ENCODE measurements at places on chromosomes 7 and 10.

GRCh38 chr10:129593953-129594352 is 126.9 kb downstream of the MGMT start:
- no peak for DNase-seq

GRCh38 chr7:139488810-139489209 is 5.3 kb upstream of the KLRG2 start:
- no peak for DNase-seq

- DNase-seq = no peak
Measured at GRCh38 chr7:108326938-108327337, 129.3 kb downstream of the NRCAM start.

DNA sequence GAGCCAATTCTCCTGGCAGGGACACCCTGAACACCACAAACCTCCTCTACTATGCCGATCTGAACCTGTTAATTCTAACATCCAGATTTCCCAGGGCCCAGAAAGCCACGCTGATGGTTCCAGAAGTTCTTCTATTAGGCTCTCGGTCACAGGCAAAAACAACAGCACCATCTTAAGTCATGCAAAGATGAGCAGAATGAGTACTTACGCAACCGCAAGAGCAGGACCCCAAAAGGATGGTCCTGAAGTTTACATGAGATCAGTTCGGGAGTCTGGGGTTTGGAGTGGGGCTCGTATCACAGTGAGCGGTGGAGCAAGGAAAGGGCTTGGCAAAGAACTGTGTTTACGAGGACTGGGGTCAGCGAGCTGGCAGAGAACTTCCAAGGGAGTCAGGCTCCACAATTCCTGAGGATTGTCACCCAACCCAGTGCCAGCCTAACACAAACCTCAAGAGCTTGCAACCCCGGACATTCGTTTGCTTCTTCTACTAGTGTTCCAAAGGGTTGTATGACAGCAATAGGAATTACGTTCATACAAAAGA is 532.6 kb downstream of the TNS3 start:
- DNase-seq = no peak

GRCh38 chr10:117533507-117534281 is 8.9 kb upstream of the EMX2 start:
- no peak for DNase-seq

- DNase-seq = no peak
Measured at GRCh38 chr10:60731134-60731885, 47.0 kb upstream of the CDK1 start.

DNA sequence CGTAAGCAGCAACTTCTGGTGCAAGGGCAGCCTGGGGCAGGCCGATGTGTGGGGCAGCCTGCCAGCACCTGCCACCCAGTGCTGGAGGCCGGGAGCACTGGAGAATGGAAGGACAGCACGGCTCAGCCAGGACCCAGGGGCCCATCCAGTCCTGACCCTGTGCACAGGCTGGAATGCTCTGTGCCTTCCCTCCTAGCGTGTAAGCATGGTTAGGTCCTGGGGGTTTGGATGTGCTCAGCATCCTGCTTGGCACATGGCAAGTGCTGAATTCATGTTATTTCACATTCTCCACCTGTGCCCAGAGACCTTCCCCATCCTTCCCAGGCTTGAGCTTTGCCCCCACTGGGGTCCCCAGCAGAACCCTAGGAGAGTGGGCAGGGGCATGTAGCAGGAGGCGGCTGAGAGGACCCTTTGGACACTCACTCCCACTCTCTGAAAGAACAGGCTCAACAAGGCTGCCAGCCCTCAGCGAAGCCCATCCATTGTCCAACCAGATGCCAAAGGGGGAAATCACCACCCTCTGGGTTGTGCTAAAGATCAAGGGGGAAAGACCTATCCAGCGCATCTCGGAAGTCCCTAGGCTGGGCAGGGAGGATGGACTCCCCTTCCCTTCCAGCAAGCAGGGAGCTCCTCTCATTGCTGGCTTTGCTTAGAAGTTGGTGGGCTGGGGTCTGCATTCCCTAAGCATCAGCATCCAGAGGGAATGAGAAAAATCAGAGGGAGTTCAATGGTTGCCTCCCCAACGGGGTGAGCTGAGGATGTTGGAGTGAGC is 29.7 kb downstream of the ANXA8 start:
- DNase-seq = no peak

DNA sequence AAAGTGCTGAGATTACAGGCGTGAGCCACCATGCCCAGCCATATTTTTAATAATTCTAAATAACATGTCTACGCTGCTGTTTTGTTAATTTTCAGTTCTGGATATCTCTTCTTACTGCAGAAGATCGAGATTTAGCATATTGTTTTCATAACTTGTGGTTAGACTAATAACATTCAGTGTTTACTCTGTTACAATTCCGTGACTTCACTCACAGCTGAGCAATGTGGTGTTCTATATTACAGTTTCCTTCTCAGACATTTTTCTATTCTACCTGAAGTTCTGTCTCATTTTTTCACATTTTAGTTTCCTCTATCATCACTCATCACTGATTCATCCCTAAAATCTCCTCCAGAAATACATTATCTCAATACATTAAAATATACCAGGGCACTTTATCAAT is 10.9 kb downstream of the RNF32 start:
- no peak for DNase-seq

DNA sequence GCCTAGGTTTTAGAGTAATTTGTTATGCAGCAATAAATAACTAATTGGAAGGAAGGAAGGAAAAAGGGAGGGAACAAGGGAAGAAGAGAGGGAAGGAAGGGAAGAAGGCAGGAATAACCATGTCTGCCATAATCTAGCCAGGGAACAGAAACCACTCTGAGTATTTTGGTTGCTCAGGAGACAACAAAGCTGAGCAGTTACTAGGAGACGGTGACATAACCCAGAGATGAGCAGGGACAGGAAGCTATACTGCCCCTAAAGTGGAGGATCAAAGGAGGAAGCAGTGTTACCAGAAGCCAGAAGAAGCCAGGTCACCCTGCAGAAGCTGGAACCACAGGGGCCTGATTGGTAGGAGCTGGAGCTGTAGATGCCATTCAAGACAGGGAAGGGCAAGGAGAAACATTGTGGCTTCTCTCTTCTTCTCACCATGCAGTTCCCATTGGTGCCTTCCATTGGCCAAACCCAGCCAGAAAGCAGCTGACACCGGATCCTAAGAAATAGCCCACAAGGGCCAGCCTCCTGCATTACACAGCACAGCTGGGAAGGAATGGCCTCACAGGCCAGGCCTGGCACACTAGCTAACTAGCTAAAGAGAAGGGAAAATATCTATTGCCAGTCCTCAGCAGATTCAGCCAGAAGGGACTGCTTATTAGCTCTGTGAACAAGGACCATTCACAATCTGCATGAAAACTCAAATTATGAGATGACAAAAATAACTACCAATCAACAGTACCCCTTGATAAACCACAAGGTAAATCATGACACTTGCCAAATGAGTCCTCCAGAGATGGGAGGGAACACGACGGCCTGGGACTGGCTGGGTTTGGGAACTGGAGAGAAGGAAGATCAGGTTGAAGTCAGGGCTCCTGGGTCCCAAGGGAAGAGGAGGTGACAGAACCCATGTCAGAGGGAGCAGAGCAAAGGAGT is 184.5 kb upstream of the NFE2L3 start:
- no peak for DNase-seq

GRCh38 chr7:142956951-142957623 is 5.1 kb downstream of the KEL start:
- DNase-seq = no peak

DNA sequence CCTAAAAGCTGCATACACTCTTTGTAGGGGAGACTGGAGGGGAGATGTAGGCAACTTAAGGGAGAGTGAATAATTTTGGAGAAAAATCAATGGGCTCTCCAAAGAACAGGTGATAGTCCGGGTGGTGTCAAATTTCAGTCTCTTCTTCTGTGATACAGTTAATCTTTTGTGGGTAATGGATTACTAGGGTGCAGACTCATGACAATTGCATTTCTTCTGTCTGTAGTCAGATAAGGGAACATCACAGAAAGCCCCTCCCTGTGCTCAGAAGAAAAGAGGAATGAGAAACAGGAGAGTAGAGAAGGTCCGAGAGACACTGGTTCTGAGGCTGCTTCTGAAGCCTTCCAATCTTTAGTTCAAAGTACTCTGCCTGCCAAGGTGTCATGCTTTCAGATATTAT is 1140.7 kb upstream of the LRRN3 start:
- DNase-seq = no peak

GRCh38 chr7:146510088-146510680 is 393.6 kb downstream of the CNTNAP2 start:
- DNase-seq = peak; percentile 3

DNA sequence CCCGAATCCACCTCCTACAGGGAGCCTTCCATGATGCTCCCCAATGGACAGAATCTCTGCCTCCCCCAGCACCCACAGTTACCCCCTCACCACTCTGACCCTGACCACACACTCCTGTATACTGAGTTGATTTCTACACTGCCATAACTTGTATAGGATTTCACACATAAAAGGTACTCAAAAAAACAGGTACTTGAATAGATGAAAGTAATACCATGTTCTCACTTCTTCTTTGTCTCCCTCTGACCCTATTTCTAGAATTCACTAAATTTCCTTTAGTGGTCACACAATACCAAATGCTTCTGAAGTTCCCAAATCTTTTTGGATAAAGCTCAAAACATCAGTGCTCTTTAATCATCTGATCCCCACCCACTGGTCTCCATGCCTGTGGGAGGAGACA is 45.4 kb downstream of the HSPA12A start:
- no peak for DNase-seq

- no peak for DNase-seq
Measured at GRCh38 chr7:117065571-117066150, 112.4 kb downstream of the ST7 start.

DNA sequence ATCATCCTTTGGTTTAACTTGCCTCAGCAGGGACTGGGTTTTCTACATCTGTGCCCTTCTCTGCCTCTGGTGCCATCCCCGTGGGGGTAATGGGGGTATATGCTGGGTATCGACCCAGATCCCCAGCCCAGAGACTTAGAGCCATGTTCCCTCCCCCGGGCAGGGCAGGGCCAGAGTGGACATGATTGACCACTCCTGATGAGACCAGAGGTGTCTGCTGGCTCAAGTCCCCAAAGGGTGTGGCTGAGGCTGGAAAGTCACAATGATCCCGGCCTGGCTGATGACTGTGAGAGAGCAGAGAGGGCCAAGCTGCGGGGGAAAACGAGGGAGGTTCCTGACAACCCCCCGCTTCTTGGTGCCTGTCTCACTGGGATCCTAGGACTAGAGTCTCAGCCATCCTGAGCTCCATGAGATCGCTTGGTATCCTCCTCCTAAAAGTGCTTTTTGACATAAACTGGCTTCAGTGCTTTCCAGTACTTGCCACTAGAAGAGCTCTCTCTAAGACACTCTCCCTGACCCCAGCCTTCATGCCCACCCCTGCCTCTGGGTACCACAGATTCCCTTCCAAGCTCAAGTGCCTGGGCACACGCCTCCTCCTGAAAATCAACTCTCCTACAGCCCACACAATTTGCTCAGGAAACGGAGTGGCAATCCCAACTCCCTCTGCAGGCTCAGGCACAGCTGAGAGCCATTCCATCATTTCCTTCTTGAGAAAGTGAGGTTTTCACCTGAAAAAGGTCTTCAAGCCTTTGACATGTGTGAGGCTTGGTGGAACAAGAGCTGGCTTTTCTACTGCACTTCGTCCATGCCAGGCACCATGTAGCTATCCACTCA is 33.9 kb downstream of the DRGX start:
- DNase-seq = no peak

GRCh38 chr7:100720279-100720670 is at the start of gene EPO:
Gene EPO (plus strand): TSS chr7:100720468. CDS start chr7:100720981, 513 bp downstream.
- DNase-seq = no peak

DNA sequence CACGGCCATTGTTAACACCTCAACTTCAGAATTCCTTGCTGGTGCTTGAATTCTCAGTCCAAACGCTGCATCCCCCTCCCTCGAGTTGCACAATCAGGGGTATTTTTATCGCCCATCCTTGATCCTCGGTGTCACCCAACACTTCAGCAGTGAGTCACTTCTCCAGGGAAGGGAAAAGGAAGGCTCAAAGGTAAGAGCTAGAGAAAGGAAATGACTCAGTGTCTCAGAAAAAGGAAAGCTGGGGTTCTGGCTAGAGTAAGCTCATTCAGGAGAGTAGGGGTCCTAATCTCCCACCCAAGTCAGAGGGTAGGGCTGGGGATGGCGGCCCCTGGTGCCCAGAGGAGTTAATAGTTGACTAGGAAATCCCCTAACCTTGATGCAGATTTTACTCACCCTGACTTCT is 39.8 kb upstream of the TRIM8 start:
- no peak for DNase-seq

DNA sequence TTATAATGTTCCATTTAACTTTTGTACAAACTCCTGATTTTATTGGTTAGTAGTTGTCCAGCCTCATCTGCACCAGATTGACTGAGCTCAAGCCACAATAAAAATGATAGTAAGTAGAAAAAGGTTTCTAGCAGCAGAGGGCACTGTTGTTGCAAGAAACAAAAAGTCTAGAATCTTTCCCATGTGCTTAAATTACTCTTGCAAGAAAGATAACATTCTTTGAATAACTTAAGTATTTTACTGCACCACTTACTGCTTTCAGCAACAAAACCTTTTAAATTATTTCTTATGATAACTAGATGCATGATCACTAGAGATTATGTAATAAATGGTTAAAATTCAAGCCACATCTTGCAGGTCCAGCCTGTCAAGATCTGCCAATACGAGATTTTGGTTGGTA is 27.0 kb downstream of the LMOD2 start:
- no peak for DNase-seq

- DNase-seq = no peak
Measured at GRCh38 chr7:142414915-142415314, 157.1 kb upstream of the PRSS58 start.

DNA sequence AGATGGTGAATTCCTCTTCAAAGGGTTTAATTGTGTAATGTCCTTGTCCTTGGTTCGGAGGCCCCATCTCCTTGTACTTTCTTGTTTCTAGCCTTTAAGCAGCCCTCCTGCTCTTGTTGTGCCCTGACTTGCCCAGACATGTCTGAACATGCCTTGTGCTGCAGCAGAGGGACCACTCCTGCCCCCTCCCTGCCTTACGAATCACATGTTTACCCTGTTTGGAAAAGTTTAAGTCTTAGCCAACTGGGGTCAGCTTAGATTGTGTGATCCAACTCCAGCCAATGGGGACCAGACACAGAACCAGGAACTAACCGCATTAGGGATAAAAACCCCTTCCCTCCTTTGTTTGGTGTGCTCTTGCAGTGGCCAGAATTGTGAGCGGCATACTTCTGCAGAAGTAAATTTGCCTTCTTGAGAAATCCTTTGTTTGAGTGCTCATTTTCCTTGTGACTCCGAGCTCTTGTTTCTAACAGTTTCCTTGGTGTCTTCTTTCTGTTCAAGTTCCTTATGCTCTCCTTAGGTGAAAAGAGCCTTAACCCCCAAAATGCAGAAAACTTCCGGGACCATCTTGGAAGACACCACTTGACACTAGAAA is 29.4 kb downstream of the CLRN3 start:
- DNase-seq = no peak

DNA sequence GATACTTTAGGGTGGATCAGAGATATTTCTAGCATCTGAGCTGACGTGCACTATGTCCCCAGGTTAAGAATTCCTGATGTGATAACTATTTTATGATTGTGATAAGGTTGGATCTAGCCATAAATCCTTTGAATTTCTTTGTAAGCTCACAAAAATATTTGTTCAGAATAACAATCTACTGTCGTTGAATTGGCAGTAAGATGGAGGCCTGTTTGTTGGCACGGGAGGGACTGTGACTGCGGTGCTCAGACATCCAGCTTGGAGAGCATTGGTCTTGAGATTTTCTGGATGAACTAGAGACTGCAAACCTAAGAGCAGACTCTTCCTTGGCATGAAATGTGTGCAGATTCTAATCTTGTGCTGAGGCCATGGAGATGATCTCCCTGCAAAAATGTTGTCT is 131.1 kb downstream of the LRRC4 start:
- no peak for DNase-seq

All from CD4-positive, alpha-beta T cell (primary cell).